ENCODE measurements at places on chromosomes 3 and 15.

GRCh38 chr3:13389378-13389777 is 30.7 kb downstream of the NUP210 start:
- DNase-seq: no peak

GRCh38 chr15:48087844-48088243 is 32.9 kb upstream of the SLC24A5 start:
- DNase-seq: no peak

- no peak for DNase-seq
These were observed 313.4 kb upstream of the STT3B start for GRCh38 chr3:31219131-31219843.

- no peak for DNase-seq
These were observed 12.4 kb downstream of the GLCE start for GRCh38 chr15:69172847-69173246.

GRCh38 chr3:53079791-53080555 is 34.1 kb upstream of the SFMBT1 start:
- peak; percentile 61 for DNase-seq

- DNase-seq: no peak
These were observed 657.5 kb downstream of the GRM7 start for GRCh38 chr3:7518456-7518855.

DNA sequence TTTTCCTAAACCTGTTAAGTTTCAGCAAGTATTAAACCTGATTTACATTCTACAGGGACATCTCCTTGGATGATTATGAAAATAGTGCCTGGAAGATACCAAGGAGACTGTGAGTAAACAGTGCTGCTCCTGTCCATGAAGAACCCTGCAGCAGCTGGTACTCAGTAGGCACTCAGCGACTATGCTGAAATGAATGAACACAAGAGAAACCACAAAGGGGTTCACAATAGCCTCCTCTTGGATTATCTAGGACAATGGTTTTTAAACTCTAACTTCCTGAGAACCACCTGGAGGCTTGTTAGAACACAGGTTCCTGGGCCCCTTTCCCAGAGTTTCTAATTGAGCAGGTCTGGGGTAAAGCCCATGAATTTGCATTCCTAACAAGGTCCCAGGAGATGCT is 488.4 kb upstream of the UBE2E2 start:
- DNase-seq: no peak

GRCh38 chr15:67049351-67050044 is 15.9 kb upstream of the SMAD3 start:
- DNase-seq: peak; percentile 38

GRCh38 chr3:149560001-149560400 is 85.5 kb downstream of the TM4SF4 start:
- DNase-seq: no peak

- DNase-seq: no peak
These were observed 9.4 kb upstream of the SACM1L start for GRCh38 chr3:45679805-45680204.

DNA sequence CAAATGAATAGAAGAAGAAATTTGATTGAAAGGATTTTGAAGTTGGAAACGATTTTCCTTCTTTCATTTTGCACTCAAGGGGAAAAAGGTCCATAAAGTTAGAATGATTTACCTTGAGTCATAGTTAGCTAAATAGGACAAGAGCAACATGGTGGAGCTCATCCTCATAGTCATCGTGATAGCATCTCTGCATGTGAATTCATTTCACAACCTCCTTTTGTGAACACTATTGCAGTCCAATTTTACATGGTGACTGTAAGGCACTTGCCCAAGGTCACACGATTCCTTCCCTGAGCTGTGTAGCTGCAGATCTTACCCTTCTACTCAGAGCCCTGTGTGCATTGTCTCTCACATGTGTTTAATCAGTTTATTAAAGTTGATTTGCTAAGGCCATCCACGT is 359.8 kb upstream of the C2CD4B start:
- DNase-seq: no peak

- no peak for DNase-seq
These were observed 224.7 kb downstream of the CLSTN2 start for GRCh38 chr3:140159646-140160045.

DNA sequence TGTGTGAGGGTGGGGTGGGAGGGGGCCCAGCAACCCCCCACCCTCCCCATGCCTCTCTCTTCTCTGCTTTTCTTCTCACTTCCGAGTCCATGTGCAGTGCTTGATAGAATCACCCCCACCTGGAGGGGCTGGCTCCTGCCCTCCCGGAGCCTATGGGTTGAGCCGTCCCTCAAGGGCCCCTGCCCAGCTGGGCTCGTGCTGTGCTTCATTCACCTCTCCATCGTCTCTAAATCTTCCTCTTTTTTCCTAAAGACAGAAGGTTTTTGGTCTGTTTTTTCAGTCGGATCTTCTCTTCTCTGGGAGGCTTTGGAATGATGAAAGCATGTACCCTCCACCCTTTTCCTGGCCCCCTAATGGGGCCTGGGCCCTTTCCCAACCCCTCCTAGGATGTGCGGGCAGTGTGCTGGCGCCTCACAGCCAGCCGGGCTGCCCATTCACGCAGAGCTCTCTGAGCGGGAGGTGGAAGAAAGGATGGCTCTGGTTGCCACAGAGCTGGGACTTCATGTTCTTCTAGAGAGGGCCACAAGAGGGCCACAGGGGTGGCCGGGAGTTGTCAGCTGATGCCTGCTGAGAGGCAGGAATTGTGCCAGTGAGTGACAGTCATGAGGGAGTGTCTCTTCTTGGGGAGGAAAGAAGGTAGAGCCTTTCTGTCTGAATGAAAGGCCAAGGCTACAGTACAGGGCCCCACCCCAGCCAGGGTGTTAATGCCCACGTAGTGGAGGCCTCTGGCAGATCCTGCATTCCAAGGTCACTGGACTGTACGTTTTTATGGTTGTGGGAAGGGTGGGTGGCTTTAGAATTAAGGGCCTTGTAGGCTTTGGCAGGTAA is 8.1 kb downstream of the FAM131A start:
- DNase-seq: no peak

- no peak for DNase-seq
These were observed 13.9 kb downstream of the MEX3B start for GRCh38 chr15:82031871-82032270.

DNA sequence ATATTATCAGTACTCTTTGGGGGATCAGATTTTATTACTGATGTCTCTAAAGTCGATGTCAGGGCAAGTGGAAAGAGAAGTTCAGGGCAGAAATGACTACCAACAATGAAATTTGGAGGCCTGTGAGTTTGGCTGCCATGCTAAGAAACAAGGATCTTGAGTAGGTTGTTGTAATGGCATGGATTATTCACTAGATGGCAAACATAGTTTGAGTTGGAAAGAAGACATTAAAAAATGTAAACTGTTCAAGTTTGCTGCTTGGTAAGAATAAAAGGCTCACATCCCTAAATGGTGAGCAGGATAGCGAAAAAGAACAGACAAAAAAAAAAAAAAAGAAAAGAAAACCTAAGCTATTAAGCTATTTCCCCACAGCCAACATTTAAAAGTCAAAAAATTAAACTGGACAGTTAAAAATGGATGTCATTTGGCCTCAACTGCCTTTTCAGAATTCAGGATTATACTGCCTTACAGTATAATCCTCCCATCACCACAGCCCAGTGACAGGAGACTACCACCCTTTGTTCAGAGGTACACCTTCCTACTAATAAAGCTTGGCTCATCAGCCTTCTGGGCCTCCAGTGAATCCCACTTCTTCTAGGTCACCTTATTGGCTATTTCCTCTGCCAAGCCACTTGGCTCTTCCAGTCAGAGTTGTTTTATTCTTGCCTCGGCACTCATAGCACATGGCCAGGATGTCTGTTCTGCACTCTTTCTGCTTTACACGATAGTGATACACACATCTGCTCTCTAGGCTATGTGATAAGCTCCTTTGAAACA is 163.7 kb downstream of the PLD1 start:
- DNase-seq: no peak

GRCh38 chr3:63278171-63279004 is at the start of gene SYNPR:
Gene SYNPR, plus strand, starts transcription at chr3:63278308.
- no peak for DNase-seq

- no peak for DNase-seq
These were observed 65.8 kb upstream of the TRA2B start for GRCh38 chr3:186003610-186004009.

GRCh38 chr3:122366379-122366749 is 16.7 kb downstream of the MIX23 start:
- no peak for DNase-seq

- no peak for DNase-seq
These were observed 204.0 kb upstream of the NANOGP8 start for GRCh38 chr15:35289024-35289617.

- no peak for DNase-seq
These were observed 106.9 kb downstream of the LSM3 start for GRCh38 chr3:14285548-14285925.

- DNase-seq: no peak
These were observed 983 bp upstream of the ALAS1 start for GRCh38 chr3:52196977-52197376.

- no peak for DNase-seq
These were observed 324.2 kb upstream of the TGFBR2 start for GRCh38 chr3:30282154-30282696.

GRCh38 chr3:185651971-185652370 is 65.9 kb downstream of the SENP2 start:
- no peak for DNase-seq

GRCh38 chr3:189457631-189458412 is 173.4 kb upstream of the TP63 start:
- no peak for DNase-seq

DNA sequence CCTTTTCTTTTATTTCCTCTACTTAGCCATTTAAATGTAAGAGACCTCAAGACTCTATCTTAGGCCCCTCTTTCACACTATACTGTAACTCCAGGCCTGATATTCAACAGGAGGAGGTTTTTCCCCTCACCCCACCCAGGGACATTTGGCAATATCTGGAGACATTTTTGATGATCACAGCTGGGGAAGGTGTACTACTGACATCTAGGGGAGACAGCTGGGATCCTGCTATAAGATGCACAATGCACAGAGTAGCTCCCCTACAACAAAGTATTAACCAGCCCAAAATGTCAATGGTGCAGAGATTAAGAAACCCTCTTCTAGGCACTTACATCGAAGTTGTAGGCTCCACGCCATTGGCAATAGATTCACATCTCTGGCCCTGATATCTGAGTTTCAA is 517.5 kb upstream of the UBE2E2 start:
- no peak for DNase-seq

DNA sequence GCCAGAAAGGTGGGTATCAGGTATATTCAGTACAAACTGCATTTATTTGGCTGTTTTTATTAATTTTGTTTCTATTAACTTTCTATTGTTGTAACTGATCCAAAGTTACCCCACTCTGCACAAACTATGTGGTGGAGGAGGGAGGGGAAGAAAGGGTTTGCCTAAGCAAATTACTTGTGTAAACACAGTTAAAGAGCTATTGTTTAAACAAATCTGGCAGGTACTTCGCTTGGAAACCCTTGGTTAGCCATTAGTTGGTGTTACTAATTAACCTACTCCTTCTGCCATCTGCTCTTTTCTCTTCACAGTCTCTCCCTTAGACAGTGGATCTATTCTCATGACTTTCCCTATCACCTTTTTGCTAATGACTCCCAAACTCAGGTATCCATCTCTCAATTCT is 328.4 kb upstream of the NECTIN3 start:
- no peak for DNase-seq

DNA sequence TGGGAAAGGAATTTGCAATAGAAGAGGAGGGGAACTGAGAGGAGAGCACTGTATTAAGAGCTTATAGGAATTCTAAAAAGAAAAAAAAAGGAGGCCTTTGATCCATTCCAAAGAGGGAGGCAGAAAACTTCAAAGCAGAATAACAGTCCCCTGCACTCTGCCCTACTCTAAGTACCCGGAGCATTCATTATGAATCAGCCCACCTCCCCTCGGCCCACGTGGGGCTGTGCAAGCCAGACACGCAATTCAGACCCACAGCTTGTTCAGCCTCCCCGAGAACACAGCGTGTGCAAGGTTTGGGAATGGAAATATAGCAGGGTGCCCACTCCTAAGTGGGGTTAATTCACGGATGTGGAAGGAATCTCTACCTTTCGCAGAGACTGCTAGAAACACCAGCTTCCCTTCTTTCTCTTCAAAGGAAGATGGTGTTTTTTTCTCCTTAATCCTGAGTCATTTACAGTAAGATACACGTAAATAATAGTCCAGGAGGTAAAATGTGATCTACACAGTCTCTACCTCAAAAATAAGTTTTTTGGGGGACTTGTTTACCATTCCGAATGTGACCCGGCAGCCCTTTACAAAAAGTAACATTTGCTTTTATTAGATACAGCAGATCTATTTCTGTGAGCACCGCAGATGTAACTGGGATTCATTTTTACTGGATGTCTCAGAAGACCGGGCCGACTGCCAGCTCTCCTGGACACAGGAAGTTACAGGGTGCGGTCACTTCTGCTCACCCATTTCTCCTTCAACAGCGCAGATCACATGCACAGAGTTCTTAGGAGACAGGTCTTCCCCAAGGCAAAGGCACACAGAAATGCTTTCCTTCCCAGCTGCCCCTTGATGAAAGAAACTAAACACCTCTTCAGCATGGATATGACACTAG is 768.5 kb upstream of the CFAP20DC start:
- peak; percentile 90 for DNase-seq

GRCh38 chr3:133830071-133830470 is 24.5 kb downstream of the SRPRB start:
- DNase-seq: peak; percentile 60

GRCh38 chr3:58351920-58352319 is 19.2 kb downstream of the PXK start:
- no peak for DNase-seq

DNA sequence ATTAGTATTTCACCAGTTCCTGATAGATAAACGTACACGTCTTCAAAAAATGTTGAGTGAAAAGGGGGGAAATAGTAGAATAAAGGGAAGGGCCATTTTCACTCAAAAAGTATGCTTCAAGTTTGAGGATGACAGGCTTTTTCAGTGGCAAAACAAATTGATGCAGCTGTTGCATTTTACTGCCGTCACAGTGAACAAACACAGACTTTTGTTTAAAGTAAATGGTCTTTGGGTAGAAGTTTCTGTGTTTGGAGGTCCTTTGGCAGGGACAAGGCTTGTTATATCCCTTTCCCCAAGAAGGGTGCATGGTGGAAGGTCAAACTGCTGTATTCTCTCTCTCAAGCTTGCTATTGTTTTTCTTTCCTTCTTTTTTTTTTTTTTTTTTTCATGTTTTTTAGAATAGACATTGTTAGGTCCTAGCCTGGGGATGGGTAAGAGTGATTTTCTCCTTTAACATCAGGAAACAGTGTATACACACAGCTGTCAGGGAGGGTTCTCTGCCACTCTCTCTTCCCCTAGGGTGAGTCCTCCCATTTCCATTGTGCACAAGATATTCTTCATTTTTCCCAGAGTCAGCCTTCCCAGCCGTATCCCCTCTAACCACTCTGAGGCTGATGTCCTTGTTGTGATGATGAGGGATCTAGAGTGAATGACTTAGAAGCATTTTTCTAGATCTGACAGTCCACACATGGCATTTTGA is 6.6 kb upstream of the SUCNR1 start:
- no peak for DNase-seq

DNA sequence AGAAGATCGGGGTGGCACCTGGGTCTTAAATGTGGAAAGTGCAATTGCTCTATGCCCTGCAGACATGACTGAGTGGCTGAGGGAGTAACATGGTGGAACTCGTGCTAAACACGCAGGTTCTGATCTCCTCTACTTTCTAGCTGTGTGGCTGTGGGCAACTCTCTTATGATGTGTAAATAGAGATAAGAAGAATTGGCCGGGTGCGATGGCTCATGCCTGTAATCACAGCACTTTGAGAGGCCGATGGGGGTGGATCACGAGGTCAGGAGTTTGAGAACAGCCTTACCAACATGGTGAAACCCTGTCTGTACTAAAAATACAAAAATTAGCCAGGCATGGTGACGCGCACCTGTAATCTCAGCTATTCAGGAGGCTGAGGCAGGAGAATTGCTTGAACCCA is 67.7 kb downstream of the CLDN11 start:
- DNase-seq: no peak
